Uterine smooth muscle cell (primary cell): ENCODE measurements at places on chromosomes 6 and 20. TPM values are rescaled to one million over a fixed set of nuclear protein-coding genes. Genes with fewer than 3 reads are reported as not detected.

The COL19A1 gene
- under 0.01 and 0.44 TPM in 2 replicates for total RNA-seq

The ID4 gene
- total RNA-seq, result 15.8 and 18.6 TPM in 2 replicates

The CCN6 gene
- not detected in 2 replicates for total RNA-seq

The PCK1 gene
- total RNA-seq, result not detected in 2 replicates

The KCNB1 gene
- total RNA-seq, result under 0.01 and 0.12 TPM in 2 replicates

The CLIC5 gene
- total RNA-seq, result not detected in 2 replicates

The RHAG gene
- total RNA-seq, result not detected in 2 replicates

The HEY2 gene
- not detected in 2 replicates for total RNA-seq

The GCNT2 gene
- total RNA-seq, result 0.12 and 0.22 TPM in 2 replicates

The COL12A1 gene
- total RNA-seq, result 526 and 765 TPM in 2 replicates

The C6orf15 gene
- not detected in 2 replicates for total RNA-seq

The HSPA12B gene
- 0.11 and 0.12 TPM in 2 replicates for total RNA-seq

The CDKN1A gene
- total RNA-seq, result 113 and 404 TPM in 2 replicates

The CST7 gene
- 0.37 TPM in 1 of 2 replicates, not detected in the other for total RNA-seq

The OPN5 gene
- total RNA-seq, result not detected in 2 replicates

The CAGE1 gene
- total RNA-seq, result under 0.01 and 0.11 TPM in 2 replicates

The ADGRB3 gene
- under 0.01 and 0.11 TPM in 2 replicates for total RNA-seq

The B3GALT4 gene
- 4.4 and 5.3 TPM in 2 replicates for total RNA-seq
